ENCODE measurements at places on chromosomes 4 and X. TPM values are rescaled to one million over a fixed set of nuclear protein-coding genes. Genes with fewer than 3 reads are reported as not detected.

The PCDH7 gene
- 34.0 TPM for polyA plus RNA-seq

The VCX2 gene
- not detected for polyA plus RNA-seq

The MAGEE2 gene
- polyA plus RNA-seq = not detected

The SCML2 gene
- 4.8 TPM for polyA plus RNA-seq

The TLR1 gene
- polyA plus RNA-seq = 1.0 TPM

The UGT2A2 gene
- polyA plus RNA-seq = not detected

The GIMD1 gene
- not detected for polyA plus RNA-seq

The DMRTC1B gene
- polyA plus RNA-seq = 2.4 TPM

The INPP4B gene
- polyA plus RNA-seq = 5.3 TPM

The XG gene
- polyA plus RNA-seq = 0.64 TPM

The MPP1 gene
- 15.0 TPM for polyA plus RNA-seq

The GAGE12F gene
- polyA plus RNA-seq = not detected

The TCEAL9 gene
- 305 TPM for polyA plus RNA-seq

The GPR82 gene
- 0.69 TPM for polyA plus RNA-seq

The CT45A2 gene
- polyA plus RNA-seq = not detected

The GAGE12C gene
- polyA plus RNA-seq = not detected

The TBX22 gene
- 0.26 TPM for polyA plus RNA-seq

The ATOH1 gene
- polyA plus RNA-seq = 0.86 TPM

The LRCH2 gene
- polyA plus RNA-seq = 3.2 TPM

The ITGB1BP2 gene
- 0.15 TPM for polyA plus RNA-seq

The MXRA5 gene
- 11.3 TPM for polyA plus RNA-seq

The TDO2 gene
- polyA plus RNA-seq = 91.4 TPM

Measured in hepatocyte (in vitro differentiated cells).